Ecto neural progenitor cell (in vitro differentiated cells): ENCODE measurements at places on chromosomes 7 and 10.

DNA sequence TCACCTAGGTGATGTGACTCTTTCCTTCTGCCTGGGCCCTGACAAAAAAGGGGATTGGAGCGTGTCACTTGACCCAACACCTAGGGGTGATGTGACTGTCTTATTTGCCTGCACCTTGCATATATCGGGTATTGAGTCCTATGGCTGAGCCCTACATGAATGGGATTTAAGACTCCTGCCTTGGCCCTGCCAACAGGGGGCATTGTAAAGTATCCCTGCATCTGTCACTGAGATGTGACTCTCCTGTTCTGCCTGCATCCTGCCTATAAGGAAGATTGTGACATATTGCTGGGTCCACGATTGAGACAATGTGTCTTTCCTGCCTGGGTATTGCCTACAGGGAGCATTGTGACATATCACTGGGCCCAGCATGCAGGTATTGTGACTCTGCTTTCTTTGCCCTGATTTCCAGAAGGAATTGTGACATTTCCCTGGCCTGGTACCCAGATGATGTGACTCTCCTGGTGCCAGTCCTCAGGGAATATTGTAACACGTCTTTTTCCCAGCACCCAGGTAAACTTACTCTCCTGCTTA, 14.2 kb upstream of the ZNF107 start:
- DNase-seq = no peak

- no peak for DNase-seq
These were observed 38.1 kb upstream of the PIK3AP1 start for GRCh38 chr10:96758423-96758822.

DNA sequence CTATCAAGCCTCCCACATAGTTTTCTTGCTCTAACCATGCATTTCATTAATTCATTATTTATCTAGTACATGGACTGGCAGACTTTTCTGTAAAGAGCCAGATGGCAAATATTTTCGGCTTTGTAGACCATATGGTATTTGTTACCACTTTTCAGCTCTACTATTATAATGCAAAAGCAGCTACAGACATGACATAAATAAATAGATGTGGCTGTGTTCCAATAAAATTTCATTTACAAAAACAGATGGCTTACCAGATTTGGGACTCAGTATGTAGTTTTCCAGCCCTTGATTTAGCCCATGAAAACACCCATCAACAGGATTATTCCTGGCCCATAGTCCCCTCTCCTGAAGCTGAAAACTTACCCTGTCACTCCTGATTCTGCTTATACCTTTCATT, 32.1 kb downstream of the PLCE1 start:
- DNase-seq = no peak

GRCh38 chr7:66205741-66206090, 582 bp downstream of the TPST1 start:
- no peak for DNase-seq

DNA sequence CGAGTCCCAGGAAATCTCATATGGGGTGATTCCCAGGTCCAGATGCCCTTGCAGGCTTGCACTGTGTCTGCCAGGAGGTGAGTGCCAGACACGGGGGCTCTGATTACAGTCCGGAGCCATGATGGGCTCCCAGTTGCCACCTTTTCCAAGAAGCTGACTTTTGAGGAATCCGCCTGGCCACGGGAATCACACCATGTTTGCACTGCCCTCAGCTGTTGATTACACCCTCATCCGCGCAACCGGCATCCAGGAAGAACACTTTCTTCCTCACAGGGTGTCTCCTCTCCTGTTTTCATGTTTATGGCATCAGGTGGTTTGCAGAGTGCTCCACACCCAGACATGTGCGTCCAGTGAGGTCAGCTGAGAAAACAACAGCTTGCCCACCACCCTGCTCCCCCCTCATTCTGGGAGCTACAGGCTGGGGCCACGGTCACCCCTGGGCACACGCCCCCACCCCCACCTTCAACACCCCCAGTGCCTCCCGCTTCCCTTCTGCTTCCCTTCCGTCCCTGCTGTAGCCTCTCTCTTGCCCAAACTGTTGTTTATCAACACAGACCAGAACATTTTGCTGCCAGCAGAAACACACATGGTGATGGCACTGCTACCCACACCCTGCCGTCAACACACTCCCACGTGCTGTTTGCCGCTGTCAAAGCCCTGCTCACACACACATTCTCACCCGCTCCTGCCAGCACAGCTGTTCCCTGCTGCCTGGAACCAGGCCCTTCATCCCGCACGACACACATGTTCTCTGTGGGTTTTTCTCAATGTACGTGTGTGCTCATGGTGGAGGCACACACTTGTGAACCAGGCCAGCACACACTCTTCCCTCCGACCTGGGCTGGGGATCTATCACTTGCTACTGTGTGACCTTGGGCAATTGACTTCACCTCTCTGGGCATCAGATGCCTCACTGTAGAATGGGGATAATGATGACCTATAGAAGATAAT, 35.8 kb downstream of the DDIT4 start:
- DNase-seq = no peak
